ENCODE measurements at places on chromosomes 5 and 9. TPM values are rescaled to one million over a fixed set of nuclear protein-coding genes. Genes with fewer than 3 reads are reported as not detected.

- DNase-seq: no peak
These were observed 970.9 kb downstream of the CDH12 start for GRCh38 chr5:21882074-21882745.

DNA sequence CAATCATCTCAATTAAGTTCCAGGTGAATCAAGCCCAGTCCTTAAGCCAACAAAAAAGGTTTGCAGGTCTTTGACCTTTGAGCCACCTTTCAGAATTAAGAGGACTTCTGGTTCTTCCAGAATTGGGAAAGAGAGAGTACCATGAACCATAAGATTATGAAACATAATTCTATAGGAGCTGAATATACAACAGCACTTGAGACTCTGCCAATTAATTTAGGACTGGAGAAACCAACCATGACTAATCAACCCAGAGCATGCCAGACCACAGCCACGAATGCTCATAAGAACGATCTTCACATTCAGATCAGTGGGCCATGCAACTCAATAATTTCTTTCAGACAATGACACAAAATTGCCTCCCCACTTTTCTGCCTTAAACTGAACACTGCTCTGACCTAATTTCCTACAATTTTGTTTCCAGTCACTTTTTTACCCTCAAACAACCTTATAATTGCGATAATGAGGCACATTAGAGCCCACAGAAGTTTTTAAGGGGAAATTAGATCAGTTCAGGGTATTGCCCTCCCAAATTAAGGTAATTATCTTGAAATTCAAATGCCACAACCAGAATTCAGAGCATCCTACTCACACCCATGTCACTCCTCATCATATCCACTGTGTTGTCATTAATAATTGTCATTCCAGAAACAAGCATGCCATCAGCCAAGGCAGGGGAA is 213.4 kb downstream of the ATPSCKMT start:
- no peak for DNase-seq

The RGMB gene
- total RNA-seq: 60.1 TPM

GRCh38 chr9:125910286-125910685 is 163.1 kb downstream of the PBX3 start:
- DNase-seq: no peak

DNA sequence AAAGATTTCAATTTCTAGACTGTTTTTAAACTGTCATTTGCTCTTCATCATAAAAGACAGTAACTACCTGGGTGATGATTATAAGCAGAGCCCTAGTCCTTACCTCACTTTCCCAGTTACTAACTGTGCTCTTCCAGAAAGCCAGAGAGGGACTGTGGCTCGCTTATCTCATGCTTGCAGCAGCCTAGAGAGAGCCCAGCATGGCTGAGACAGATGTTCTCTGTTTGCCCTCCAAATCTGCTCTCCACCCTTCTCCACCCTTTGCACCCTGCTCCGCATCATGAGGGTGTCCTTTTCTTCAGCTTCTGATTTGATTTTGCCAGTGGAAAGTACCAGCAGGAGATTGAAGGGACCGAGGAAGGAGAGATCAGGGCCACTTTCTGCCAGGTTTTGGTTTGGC is 61.2 kb upstream of the SELENOP start:
- DNase-seq: no peak

The COL23A1 gene
- 0.05 TPM for total RNA-seq

- no peak for DNase-seq
These were observed 342.4 kb downstream of the RASEF start for GRCh38 chr9:82720515-82720914.

DNA sequence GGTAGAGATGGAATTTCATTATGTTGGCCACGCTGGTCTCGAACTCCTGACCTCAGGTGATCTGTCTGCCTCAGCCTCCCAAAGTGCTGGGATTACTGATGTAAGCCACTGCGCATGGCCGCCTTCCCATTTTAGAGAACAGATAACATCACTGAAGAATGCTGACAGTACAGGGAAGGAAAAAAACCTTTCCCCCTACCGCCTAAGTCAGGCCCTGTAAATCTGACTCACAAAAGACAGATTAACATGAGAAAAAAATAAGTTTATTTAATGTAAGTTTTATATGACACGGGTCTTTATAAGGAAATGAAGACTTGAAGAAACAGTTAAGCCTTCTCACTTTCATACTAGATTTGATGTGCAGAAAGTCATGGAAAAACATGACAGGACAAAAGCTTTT is 227.2 kb upstream of the ZNF608 start:
- DNase-seq: no peak

DNA sequence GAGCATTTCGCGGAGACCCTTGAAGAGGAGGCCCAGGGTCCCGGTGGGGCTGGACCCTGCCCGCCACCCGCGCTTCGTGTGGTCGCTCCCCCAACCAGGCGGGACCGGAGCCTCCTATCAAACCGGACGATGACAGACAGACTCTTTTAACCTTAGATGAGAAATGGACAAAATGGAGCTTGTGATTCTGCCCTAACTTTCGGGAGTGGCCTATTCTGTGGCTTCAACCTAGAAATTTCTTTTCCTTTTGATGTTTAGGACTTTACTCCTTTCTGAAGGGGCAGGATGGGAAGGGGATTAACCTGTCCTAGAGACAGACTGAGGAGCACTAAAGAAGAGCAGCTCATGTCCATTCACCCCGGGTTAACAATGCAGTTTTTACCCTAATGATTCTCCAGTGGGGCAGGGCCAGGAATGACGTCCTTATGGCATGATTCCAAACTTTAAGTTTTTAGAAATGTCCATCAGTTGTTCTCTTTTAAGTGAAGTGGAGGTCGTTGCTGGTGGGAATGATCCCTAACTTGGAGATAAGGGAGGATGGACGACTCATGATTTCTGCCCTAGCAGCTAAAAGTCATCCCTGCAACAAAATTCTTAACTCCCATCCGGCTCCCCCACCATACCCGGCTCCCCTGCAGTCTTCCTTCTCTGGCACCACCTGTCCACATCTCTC is 1.0 kb downstream of the NIPSNAP3A start:
- DNase-seq: no peak

The FCHO2 gene
- 16.7 TPM for total RNA-seq

GRCh38 chr9:83070261-83070660 is 7.3 kb upstream of the RASEF start:
- DNase-seq: no peak
